ENCODE measurements at places on chromosomes 6 and 20.

DNA sequence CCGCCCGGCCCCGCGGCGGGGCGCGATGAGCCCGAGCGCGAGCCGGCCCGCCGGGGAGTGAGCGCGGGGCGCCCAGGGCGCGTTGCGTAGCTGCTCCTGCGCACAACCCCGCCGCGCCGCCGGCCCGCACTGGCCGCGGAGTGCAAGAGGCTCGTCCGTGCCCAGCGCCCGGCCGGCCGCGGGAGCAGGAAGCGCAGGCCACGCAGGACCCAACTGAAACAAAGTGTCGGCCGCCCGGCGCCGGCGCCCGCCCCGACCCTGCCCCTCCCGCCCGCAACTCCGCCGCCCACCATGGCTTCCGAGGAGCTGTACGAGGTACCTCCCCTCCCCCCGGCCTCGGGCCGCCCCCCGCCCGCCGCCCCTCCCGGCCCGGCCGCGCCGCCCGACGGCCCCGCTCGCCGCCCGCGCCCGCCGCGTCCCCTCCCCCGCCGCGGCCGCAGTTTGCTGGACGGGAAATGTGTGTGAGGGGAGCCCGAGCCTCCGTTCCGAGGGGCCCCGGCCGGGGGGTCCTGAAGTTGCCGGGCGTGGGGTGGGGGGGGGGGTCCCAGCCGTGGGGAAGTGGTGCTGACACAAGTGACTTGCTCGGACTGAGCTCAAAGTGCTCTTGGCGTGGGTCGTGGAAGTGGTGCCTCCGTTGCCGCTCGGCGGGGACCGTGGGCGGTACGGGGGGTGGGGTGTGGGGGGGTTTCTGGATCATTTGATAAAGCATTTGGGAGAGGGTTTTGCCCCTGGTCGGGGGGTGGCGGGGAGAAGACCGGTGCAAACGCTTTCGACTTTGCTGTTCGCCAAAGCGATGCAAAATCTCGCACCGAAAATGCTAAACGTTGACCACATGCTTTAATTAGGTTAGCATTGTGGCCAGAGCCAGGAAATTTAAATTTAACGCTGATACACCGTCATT, 539 bp downstream of the CDYL start:
- DNase-seq = peak; percentile 14

DNA sequence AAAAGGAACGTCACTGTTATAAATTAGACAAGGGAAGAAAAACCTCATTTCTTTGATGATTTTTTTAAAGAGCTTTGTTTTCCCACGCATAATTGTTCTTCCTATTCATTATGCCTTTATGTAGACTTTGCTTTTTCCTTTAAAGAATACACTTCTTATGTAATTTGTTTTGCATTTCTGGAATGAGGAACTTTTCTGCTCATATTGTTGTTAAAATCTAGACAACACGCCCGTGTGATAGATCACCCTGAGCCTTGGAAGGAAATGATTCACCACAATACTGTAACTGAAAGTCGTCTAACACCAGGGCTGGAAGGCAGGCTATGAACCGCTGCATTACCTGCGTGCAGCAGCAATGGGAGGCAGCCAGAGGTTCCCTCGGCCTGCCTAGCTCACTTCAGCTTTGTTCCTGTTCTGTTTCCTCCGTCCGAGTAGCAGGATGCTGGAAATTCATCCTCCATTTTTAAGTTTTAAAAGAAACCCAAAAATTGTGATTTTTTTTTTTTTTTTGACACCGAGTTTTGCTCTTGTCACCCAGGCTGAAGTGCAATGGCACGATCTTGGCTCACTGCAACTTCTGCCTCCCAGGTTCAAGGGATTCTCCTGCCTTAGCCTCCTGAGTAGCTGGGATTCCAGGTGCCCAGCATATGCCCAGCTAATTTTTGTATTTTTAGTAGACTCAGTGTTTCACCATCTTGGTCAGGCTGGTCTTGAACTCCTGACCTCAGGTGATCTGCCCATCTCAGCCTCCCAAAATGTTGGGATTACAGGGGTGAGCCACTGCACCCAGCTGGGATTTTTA, 49.6 kb upstream of the ZNF217 start:
- DNase-seq = no peak

GRCh38 chr6:136990242-136990578, 54.6 kb downstream of the IL20RA start:
- no peak for DNase-seq

DNA sequence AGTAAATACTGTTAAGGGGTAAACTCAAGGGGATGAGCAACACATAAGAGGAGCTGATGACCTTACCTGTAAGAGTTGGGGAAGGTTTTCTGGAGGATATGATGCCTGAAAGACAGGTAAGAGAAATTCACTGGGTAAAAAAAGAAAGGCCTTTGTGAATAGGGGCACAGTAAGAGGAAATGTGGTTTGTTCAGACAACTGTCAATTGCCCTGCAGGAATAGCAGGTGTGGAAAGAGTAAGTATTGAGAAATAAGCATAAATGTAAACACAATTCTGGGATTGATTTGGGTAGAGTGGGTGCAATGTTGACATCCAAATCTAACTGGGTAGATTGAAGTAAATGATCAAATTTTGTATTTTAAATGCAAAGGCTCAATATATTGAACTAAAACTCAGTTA, 670.0 kb downstream of the DHX35 start:
- DNase-seq = no peak

DNA sequence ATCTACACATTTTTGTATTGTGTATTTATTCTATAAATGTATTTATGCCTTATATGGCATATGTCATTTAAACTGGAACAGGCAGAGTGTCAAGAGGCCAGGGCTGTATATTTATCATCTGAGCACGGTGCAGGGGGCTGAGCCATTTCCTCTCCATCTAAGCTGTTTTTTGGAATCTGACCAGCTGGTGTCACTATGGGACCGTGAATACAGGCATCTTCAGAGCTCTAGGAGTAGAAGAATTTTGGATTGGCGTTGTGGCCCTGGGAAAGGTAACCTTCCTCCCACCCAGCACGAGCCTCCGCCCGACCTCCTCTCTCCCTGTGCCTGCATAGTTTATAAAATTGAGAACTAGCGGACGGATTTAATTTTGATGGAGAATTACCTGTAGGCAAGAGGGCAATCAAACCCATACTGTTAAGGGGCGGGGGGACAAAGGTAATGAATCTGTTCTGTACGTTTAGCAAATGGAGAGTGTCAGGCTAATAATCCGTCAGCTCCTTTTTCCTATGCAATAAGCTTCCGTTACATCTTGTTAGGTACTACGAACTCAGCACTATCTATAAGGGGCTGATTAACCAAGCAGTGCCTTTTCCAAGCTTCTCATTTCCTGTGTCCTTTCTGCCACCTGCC, 29.0 kb upstream of the EEF1E1 start:
- no peak for DNase-seq

GRCh38 chr6:40722553-40723258, 135.5 kb upstream of the LRFN2 start:
- no peak for DNase-seq

DNA sequence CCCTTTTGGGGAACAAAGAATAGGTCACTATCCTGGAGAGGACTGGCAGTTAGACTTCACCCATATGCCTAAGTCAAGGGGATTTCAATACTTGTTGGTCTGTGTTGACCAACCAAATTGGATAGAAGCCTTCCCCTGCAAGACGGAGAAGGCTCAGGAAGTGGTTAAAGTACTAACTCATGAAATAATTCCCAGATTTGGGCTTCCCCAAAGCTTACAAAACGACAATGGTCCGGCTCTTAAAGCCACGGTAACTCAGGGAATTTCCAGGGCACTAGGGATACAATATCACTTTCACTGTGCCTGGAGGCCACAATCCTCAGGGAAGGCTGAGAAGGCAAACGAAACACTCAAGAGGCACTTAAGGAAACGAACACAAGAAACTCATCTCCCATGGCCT, 223.1 kb downstream of the GMPR start:
- DNase-seq = no peak

- no peak for DNase-seq
Observed at GRCh38 chr6:130796313-130796905, 30.8 kb upstream of the SMLR1 start.

DNA sequence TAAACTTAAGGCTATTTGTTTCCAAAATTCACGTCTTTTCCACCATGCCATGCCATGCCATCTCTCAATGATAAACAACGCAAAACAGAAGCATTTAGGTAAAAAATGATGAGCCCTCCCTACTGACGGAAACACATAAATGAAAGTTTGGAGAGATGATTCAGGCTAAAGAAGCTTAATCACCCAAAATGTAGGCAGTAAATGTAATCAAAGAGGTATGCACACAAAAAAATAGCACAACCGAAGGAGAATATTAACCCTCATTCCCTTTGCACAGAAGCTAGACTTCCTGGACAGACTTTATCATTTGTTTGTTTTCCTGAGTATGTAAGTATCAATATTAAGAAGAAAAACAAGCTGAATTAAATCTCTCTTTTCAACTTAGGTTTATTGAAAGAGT, 28.8 kb downstream of the DCDC2 start:
- DNase-seq = no peak

DNA sequence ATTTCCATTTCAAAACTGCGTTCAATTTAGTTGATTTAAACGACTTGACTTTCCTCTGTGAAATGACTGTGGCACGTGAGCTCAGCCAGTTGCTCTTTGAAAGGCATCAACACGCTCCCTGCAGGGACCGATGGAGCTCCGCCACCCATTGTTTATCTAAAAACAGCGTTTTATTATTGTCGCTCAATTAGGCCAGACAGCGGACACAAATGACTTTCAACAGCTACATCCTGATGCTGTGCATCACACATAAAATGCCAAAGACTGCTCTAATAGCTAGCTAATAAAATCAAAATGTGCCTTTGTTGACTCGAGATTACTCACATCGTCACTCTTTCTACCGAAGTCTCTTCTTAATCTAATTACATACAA, 332.5 kb downstream of the CD83 start:
- DNase-seq = no peak

- DNase-seq = peak; percentile 27
Observed at GRCh38 chr6:133512410-133513016, 271.4 kb downstream of the EYA4 start.

- no peak for DNase-seq
Observed at GRCh38 chr6:43593938-43594337, 18.0 kb downstream of the POLH start.

DNA sequence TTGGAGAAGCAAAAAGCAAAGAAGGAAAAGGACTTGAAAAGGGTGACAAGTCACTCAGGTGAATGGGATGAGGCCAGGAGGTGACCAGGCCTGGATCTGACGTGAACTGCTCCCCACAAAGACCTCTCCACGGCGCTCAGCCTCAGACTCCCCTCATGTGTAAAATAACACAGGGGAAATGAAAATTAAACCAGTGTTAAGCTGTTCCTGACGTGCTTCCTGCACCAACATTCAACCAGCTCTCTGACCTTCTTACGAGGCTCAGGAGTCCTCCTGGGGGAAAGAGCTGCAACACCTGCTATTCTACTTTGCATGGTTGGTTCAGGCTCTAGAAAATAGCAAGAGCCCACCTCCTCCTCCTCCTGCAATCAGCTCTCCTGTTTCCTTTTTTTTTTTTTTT, 256.7 kb downstream of the ATXN1 start:
- DNase-seq = no peak

All from caudate nucleus (tissue), 63 donors.